Stimulated activated CD4-positive, alpha-beta T cell treated with anti-CD3 and anti-CD28 coated beads, Interleukin-15, amount 100 ng/mL, for 48 hours (primary cell): ENCODE measurements at places on chromosomes 1 and 21.

GRCh38 chr1:116460261-116460660 is 87.2 kb downstream of the ATP1A1 start:
- no peak for DNase-seq

GRCh38 chr1:219387211-219387610 is 213.5 kb downstream of the LYPLAL1 start:
- no peak for DNase-seq

DNA sequence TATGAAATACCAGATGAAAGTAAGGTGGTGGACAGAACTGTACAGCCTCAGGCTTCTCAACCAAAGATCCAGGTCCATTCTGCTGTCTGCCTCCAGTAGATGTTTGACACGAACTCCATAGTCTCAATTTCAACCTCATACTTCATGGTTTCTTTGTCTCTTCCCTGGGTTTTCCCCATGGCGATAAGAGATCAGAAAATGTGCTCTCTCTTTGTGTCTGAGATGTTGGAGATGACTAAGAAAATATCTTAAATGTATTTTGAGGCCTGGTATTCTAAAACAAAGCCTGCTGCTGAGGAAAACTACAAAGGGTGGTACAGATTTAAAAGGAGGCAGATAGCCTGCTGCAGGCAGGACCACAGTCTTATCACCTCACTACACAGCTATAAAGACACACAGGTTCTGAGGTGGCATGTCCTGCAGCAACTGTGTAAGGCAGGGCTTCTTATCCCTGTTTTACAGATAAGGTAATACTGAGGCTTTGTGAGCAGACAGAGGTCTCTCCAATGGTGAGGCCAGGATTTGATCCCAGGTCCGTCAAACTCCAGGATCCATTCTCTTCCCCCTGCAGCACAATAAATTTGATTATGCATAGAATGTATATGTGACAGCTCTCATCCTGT is 40.0 kb upstream of the CACNA1E start:
- DNase-seq, result no peak

DNA sequence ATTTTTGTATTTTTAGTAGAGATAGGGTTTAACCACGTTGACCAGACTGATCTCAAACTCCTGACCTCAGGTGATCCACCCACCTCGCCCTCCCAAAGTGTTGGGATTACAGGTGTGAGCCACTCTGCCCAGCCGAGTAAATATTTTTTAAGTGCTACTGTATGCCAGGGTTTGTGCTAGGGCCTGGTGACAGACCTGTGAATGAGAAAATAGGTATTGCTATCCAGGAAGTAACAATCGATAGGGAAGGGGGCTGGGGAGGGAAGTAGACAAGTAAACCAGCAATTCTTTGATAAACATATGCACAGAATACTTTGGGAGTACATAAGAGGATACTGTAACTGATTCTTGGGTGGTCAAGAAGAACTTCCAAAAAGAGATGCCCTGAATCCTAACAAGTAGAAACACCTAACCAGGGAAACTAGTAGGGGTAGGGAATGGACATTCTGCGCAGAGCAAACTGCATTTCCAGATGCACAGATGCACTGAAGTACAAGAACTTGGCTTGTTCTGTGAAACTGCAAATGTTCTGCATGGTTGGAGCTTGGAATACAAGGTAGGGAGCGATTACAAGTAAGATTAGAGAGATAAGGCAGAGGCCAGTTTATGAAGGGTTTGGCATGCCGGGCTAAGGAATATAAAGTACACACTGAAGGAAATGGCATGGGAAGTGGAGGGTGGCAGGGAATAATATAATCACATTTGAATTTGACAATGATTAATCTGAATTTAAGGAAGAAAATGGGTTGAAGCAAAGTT is 19.0 kb upstream of the DOCK7 start:
- DNase-seq, result no peak

GRCh38 chr1:38291906-38292521 is 245.4 kb upstream of the POU3F1 start:
- DNase-seq, result no peak

GRCh38 chr1:63316598-63316983 is 5.8 kb upstream of the FOXD3 start:
- DNase-seq, result no peak

GRCh38 chr1:203593723-203594122 is 32.9 kb upstream of the ATP2B4 start:
- peak; percentile 27 for DNase-seq

GRCh38 chr1:23044035-23044434 is 24.8 kb downstream of the KDM1A start:
- DNase-seq, result no peak

GRCh38 chr1:228956864-228957263 is 221.6 kb downstream of the RHOU start:
- DNase-seq, result no peak

GRCh38 chr1:109113590-109114341 is at the start of gene ELAPOR1:
ELAPOR1 (plus strand) TSS chr1:109114115; CDS start chr1:109114184, 69 bp downstream.
- DNase-seq, result peak; percentile 62

DNA sequence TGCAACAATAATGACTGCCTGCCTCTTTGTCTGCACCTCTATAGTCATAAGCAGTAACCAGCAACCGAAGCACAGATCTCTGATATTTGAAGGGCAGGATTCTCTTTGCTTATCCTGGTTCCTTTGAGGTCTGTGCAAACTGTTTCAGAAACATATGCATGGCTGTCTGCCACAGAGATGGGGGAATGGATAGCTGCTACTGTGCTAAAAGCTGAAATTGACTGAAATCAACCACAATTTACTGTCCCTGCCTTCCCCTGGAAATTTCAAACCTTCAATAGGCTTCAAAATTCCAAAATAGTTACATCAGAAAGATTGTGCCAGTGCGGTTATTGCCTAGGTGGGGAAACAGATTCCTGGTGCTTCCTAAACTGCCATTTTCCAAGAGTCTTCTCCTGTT is 136.8 kb upstream of the GORAB start:
- DNase-seq, result no peak

- DNase-seq, result no peak
Observed at GRCh38 chr1:47432071-47433036, 5.5 kb upstream of the FOXD2 start.

DNA sequence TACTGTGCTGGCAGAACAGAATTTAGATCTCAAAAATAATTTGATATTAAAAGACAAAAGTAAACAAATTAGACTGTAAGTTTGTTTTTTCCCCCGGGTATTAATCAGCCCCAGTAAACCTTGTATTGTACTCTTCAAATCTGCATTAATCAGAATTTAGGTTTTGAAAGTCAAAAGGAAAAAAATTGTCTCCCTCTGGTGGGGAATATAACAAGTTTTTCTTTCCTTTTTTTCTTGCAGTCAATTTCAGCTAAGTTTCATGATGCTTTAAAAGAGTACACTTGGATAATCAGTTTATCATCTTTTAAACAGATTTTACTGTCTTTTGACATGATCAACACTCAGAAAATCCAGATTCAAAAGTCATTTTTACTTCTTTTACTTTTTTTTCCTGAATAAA is 134.5 kb upstream of the PKN2 start:
- DNase-seq, result no peak

DNA sequence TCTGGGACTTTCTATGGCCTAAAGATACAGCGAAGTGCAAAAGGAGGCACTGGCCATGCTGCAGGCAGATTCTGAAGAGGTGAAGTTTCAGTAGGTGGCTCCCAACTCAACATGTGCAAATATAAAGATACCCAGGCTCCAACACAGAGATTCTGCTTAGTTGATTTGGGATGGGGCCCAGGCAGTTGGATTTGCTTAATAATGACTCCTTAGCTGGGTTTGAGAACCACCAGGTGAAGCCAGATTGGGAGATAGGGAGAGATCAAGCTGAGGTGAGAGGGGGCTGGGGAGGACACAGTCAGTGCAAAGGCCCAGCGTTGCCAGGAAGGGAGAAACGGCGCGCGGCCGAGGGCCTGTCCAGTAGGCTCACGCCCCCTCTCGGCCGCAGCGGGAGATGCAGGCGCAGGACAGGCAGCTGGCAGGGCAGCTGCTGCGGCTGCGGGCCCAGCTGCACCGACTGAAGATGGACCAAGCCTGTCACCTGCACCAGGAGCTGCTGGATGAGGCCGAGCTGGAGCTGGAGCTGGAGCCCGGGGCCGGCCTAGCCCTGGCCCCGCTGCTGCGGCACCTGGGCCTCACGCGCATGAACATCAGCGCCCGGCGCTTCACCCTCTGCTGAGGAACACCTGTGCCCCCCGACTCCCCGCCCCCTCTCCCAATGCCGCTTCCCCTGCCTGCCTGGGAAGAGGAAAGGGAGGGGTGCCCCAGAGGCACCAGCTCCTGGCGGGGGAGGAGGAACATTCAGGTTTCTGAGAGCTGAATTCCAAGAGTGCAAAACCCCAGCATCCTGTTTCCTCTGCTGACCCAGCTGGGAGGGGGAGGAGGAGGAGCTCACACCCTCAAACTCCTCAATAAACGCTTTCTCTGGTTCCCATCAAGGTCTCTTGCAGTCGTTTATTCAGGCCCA is 1.2 kb downstream of the FAM167B start:
- peak; percentile 69 for DNase-seq

DNA sequence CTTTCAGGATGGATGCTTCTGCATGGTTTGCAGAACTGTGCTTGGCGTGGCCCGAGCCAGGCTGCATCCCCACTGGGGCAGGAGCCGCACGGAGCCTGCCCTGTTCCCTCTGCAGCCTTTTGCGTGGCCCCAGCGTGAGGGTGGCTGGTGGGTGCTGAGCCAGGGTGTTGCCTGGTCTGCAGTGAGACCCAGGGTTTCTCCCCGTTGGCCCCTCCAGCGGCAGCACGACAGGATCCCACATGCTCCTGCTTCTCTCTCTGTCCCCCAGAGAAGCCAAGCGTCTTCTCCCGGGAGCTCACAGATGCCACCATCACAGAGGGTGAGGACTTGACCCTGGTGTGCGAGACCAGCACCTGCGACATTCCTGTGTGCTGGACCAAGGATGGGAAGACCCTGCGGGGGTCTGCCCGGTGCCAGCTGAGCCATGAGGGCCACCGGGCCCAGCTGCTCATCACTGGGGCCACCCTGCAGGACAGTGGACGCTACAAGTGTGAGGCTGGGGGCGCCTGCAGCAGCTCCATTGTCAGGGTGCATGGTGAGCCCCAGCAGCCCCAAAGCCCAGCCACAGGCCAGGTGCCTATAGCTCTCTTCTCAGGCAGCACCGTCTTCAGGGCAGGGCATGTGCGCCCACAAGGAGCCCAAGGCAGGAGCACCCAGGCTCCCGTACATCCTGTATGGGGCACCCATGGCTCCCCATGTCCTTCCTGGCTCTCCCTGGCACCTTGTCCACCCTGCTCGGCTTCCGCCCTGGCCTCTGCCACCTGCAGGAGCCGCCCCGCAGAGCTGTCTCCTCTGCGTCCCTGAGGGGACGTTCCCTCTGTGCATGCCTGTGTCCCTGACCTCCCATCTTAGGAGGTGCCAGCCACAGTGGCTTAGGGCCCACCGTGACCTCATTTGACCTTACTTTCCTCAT is 78.9 kb downstream of the OBSCN start:
- no peak for DNase-seq

GRCh38 chr1:151949371-151950193 is 40.3 kb upstream of the THEM4 start:
- no peak for DNase-seq

- DNase-seq, result peak; percentile 18
Observed at GRCh38 chr1:63592536-63593302, 492 bp upstream of the PGM1 start.

DNA sequence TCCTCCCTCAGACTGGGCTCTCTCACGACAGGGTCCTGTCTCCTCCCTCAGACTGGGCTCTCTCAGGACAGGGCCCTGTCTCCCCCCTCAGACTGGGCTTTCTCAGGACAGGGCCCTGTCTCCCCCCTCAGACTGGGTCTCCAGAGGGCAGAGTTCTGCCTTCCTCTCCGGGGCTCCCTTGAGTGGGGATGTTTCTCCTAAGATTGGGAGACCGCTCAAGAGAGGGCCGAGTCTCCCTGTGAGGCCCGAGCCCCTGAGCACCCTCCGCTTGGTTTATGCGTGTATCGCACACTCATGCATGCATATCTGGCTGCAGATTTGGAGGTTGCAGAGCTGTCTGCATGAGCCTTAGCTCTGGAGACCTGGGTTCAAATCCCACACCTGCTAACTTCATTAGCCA is 39.3 kb upstream of the CSF3R start:
- DNase-seq, result no peak

GRCh38 chr1:18294437-18295176 is 186.1 kb upstream of the KLHDC7A start:
- DNase-seq, result no peak

DNA sequence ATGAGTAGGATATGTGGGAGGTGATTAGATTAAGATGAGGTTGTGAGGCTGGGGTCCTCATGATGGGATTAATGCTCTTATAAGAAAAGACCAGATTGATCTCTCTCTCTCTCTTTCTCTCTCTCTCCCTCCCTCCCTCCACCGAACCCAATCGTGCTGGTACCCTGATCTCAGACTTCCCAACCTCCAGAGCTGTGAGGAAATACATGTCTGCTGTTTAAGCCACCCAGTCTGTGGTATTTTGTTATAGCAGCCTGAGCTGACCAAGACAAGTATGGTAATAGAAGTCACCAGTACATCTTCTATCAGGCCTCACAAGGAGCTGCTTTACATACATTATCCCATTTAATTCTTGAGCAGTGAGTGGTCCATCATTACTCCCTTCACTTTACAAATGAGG is 149.8 kb downstream of the RUNX1 start:
- DNase-seq, result no peak

DNA sequence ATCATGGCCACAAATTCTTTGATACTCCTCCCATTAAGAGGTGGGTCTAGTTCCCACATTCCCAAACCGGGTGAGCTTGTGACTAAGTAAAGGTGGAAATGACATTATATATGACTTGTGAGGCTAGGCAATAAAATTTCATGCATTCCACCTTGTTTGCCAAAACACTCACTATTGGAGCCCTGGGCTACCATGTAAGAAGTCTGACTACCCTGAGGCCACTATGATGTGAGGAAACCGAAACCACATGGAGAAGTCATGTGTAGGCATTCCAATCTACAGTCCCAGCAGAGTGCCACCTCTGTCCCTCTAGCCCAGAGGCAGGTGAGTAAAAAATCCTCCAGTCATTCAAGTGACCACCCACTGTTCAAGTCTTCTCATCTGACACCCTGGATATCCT is 17.9 kb upstream of the SMG7 start:
- no peak for DNase-seq

GRCh38 chr1:28157894-28158293 is 18.6 kb downstream of the PTAFR start:
- DNase-seq, result no peak

DNA sequence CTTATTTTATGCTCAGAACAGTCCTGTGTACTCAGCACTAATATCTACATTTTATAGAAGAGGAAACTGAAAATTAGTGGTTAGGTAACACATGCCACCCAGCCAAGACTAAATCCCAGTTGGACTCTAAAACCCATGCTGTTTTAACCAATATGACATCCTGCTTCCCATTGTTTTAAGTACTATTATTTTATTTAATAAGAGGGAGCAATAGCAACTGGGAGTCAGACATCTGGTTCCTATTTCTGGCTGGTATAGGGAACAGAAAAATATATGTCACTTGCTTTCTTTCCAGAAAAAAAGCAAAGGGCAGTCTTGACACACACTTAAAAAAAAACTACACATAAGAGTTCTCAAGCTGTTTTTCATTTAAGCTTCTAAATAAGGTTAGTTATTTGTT is 11.9 kb downstream of the KLHL12 start:
- no peak for DNase-seq
